ENCODE measurements at places on chromosomes 12 and 14.
A peak's percentile ranks its signal among the peaks of the same experiment; 100 is the strongest.

GRCh38 chr12:104562763-104563162, 106.0 kb downstream of the CHST11 start:
- H3K36me3 ChIP-seq = peaks cover 19% of the 10 kb centered on the region
- H3K27me3 ChIP-seq = no peaks in the 10 kb centered on the region
- DNase-seq = no peak
- H3K4me3 ChIP-seq = no peak overlapping the region
- H3K4me1 ChIP-seq = peaks cover 32% of the 10 kb centered on the region
- peak overlapping the region; percentile 62 for H3K27ac ChIP-seq

- no peaks in the 10 kb centered on the region for H3K36me3 ChIP-seq
- peaks cover 10% of the 10 kb centered on the region for H3K4me1 ChIP-seq
- peaks cover 8% of the 10 kb centered on the region for H3K27me3 ChIP-seq
- no peak overlapping the region for H3K4me3 ChIP-seq
- DNase-seq = no peak
Measured at GRCh38 chr14:97120611-97121031, 323.4 kb downstream of the VRK1 start.

- H3K4me1 ChIP-seq = no peaks in the 10 kb centered on the region
- DNase-seq = no peak
- H3K27me3 ChIP-seq = no peaks in the 10 kb centered on the region
- no peaks in the 10 kb centered on the region for H3K36me3 ChIP-seq
- H3K27ac ChIP-seq = no peak overlapping the region
Measured at GRCh38 chr14:78848234-78848820, 678.2 kb downstream of the NRXN3 start.

- no peaks in the 10 kb centered on the region for H3K4me1 ChIP-seq
- H3K36me3 ChIP-seq = no peaks in the 10 kb centered on the region
- no peak overlapping the region for H3K4me3 ChIP-seq
Measured at GRCh38 chr14:50957296-50957695, 13.0 kb upstream of the PYGL start.

GRCh38 chr14:41230683-41231082, 376.0 kb upstream of the LRFN5 start:
- H3K4me1 ChIP-seq = no peaks in the 10 kb centered on the region
- no peak overlapping the region for H3K4me3 ChIP-seq
- H3K36me3 ChIP-seq = no peaks in the 10 kb centered on the region
- DNase-seq = no peak
- H3K27ac ChIP-seq = no peak overlapping the region

DNA sequence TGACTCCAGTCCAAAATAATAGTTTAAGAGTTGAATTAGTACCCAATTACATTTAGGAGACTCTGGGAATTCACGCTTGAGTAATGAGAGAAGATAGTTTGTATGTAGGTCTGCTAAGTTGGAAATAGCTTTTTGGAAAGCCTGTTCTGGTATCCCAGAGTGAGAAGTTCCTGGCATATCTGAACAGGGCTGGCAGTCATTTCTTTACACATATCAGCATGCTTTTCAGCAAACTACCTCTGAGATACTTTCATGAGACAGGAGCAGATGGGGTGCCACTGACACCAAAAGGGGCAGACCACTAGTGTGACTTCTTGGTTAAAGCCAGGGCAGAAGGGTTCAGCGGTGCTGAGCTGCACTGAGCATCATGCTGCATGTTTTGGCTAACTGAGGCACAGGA, 45.1 kb upstream of the GRIP1 start:
- DNase-seq = no peak
- peak overlapping the region; percentile 2 for H3K27ac ChIP-seq
- peaks cover 42% of the 10 kb centered on the region for H3K4me1 ChIP-seq
- peak overlapping the region; percentile 29 for H3K4me3 ChIP-seq

- H3K4me1 ChIP-seq = peaks cover 59% of the 10 kb centered on the region
- no peaks in the 10 kb centered on the region for H3K36me3 ChIP-seq
- no peak overlapping the region for H3K4me3 ChIP-seq
Measured at GRCh38 chr14:96811265-96811664, 14.1 kb downstream of the VRK1 start.

DNA sequence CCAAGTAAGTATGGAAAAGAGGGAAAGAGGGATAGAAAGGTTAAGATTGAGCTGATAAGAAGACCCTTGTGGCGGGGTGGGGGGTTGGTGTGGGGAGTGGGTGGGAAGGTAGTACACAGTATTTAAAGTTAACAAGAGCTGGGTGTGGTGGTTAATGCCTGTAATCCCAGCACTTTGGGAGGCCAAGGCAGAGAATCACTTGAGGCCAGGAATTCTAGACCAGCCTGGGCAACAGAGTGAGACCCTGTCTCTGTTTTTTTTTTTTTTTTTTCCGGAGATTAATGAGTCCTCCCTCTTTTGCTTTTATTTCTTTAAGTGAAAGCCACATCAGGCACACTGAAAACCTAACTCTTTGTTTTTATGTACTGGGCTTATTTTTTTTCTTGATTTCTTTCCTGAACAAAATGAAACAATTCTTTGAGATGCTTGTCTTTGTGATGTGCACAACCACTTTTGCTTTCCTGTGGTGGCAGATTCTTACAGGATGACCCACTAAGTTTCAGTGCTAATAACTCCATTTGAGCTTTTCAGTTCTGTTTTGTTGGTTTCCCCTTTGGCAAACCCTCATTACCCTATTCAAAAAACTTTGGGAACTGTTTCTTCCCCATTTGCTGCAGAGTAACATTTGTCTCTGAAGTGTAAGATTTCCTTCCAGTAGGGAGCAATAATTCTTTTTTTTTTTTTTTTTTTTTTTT, 54.8 kb downstream of the WNK1 start:
- no peaks in the 10 kb centered on the region for H3K36me3 ChIP-seq
- no peak for DNase-seq
- no peak overlapping the region for H3K27ac ChIP-seq
- H3K4me3 ChIP-seq = no peak overlapping the region
- peaks cover 56% of the 10 kb centered on the region for H3K4me1 ChIP-seq
- H3K27me3 ChIP-seq = no peaks in the 10 kb centered on the region

- no peak overlapping the region for H3K4me3 ChIP-seq
- peaks cover 15% of the 10 kb centered on the region for H3K36me3 ChIP-seq
Measured at GRCh38 chr12:49565406-49566265, 2.3 kb downstream of the MCRS1 start.

GRCh38 chr12:31853977-31854376, 105.2 kb upstream of the RESF1 start:
- peaks cover 12% of the 10 kb centered on the region for H3K4me1 ChIP-seq
- H3K27ac ChIP-seq = no peak overlapping the region
- H3K27me3 ChIP-seq = no peaks in the 10 kb centered on the region
- no peak overlapping the region for H3K4me3 ChIP-seq
- H3K36me3 ChIP-seq = peaks cover 26% of the 10 kb centered on the region
- no peak for DNase-seq

DNA sequence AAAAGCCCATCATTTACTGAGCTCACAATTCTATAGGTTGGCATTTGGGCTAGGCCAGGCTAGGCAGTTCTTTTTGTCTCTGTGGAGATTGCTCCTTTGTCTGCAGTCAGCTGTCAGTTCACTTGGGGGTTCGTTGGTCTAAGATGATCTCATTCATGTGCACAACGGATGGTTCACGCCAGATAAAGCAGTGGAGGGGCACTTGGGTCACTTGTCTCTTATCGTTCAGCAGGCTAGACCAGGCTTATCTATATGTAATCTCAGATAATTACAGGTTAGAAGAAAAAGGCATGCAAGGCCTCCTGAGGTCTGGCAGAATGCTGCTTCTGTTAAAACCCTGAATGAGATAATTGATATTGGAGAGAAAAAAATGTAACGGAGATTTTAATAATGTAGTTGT, 119.0 kb upstream of the ATP2B1 start:
- peaks cover 8% of the 10 kb centered on the region for H3K4me1 ChIP-seq
- no peak for DNase-seq
- no peaks in the 10 kb centered on the region for H3K36me3 ChIP-seq
- H3K27me3 ChIP-seq = no peaks in the 10 kb centered on the region
- no peak overlapping the region for H3K4me3 ChIP-seq

GRCh38 chr14:56135001-56135400, 16.8 kb downstream of the PELI2 start:
- H3K36me3 ChIP-seq = no peaks in the 10 kb centered on the region
- no peaks in the 10 kb centered on the region for H3K27me3 ChIP-seq
- no peak overlapping the region for H3K27ac ChIP-seq
- peaks cover 53% of the 10 kb centered on the region for H3K4me1 ChIP-seq
- DNase-seq = no peak
- no peak overlapping the region for H3K4me3 ChIP-seq

DNA sequence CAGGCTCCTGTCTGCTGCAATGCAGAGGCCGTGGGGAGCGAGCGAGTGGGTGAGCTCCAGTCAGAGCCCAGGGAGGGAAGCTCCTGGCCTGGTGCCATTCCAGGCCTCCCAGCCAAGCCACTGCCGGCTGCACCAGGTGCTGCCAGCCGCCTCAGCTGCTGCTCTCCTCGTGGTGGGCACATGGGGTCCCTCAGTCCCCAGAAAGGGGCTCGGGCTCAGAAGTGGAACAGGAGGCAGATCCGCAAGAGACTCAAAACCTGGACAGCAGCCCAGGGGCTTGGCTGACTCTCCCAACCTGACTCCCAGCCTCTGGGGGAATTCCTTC, 2.4 kb downstream of the ABCB9 start:
- H3K27me3 ChIP-seq = no peaks in the 10 kb centered on the region
- H3K27ac ChIP-seq = no peak overlapping the region
- no peak overlapping the region for H3K4me3 ChIP-seq
- no peak for DNase-seq

- no peak for DNase-seq
- H3K27ac ChIP-seq = no peak overlapping the region
- H3K4me3 ChIP-seq = no peak overlapping the region
- H3K36me3 ChIP-seq = peaks cover 7% of the 10 kb centered on the region
Measured at GRCh38 chr12:104422441-104422840, 34.3 kb upstream of the CHST11 start.

DNA sequence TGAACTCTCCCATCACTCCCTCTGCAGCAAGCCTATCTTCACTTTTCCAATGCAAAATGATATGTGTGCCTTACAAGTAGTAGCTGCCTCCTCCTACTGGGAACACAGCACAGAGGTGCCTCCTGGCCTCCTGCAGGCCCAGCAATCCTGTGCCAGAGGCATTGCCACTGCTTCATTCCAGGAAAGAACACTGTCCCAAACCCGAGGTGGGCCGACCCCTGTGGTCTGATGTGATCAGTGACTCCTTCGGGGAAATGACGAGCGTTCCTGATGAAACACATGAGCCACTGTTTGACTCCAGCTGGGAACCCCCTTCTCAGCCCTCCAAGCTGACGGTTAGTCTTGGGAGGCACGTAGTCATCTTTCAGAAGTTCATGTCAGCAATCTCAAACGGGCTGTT, 19.5 kb downstream of the PSMC1 start:
- DNase-seq = no peak
- no peaks in the 10 kb centered on the region for H3K27me3 ChIP-seq
- peaks cover 8% of the 10 kb centered on the region for H3K36me3 ChIP-seq
- H3K4me3 ChIP-seq = no peak overlapping the region
- peaks cover 2% of the 10 kb centered on the region for H3K4me1 ChIP-seq

- H3K4me3 ChIP-seq = no peak overlapping the region
- DNase-seq = no peak
- H3K36me3 ChIP-seq = no peaks in the 10 kb centered on the region
- H3K4me1 ChIP-seq = no peaks in the 10 kb centered on the region
- H3K27me3 ChIP-seq = no peaks in the 10 kb centered on the region
Measured at GRCh38 chr12:58540480-58541299, 379.6 kb downstream of the LRIG3 start.

DNA sequence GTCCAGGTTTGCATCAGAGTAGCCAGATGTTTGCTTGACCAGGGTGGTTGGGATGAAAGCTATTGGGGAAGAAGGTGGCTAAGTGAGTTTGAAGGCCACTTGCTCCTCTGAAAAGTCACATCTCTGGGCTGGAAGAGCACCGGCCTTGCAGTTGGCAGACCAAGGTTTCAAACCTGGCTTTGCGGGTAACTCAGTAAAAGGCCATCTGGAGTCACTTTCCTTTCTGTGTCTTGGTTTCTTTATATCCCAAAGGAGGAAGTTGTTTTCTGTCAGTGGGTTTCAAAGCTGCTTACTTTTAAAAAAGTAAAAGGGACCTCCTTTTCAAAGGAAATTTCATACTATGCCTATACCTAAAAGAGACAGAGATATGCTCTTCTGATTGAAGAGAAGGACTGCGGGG, 26.2 kb upstream of the CMA1 start:
- no peak overlapping the region for H3K4me3 ChIP-seq
- peaks cover 4% of the 10 kb centered on the region for H3K27me3 ChIP-seq
- H3K4me1 ChIP-seq = no peaks in the 10 kb centered on the region
- H3K27ac ChIP-seq = no peak overlapping the region

GRCh38 chr12:31233061-31233730, 92.8 kb downstream of the SINHCAF start:
- H3K27me3 ChIP-seq = peaks cover 48% of the 10 kb centered on the region
- no peak overlapping the region for H3K27ac ChIP-seq
- H3K36me3 ChIP-seq = peaks cover 8% of the 10 kb centered on the region
- H3K4me3 ChIP-seq = no peak overlapping the region
- DNase-seq = no peak

DNA sequence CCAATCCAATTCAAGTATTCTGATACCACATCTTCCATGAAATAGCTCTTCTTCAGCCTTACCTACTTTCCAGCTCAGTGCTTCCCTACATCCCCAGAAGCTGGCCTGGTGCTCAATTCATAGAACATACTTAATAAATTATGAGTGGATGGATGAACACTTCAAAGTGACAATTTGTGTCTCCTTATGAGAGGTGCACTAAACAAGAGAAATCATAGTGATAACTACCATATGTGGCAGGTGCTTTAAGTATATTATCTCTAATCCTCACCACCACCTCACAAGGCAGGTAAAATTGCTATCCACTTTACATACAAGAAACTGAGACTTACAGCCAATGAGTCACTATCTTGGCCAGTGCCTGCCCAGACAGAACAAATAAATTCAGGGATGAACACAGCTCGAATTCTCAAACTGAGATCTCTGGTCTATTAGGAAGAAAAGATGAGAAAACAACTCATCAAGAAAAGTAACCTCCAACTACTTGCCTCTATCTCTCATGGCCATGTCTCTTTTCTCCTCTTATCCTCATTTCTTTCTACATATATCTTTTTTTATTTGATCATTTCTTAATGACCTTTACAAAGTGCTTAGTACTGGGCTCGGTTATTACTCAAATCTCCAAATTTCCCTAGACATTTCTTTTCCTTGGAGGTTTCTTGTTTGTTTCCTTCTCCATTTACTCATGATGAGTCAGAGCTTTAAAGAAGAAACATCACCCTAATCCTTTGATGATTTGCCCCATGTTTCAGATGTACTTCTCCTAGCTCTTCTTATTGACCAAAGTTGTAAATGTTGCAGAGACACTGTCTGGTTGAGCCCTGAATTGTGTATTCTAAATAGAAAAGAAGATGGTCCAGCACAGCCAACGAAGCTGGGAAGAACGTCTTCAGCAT, 161.5 kb downstream of the RPS29 start:
- H3K4me1 ChIP-seq = no peaks in the 10 kb centered on the region
- peaks cover 2% of the 10 kb centered on the region for H3K36me3 ChIP-seq
- peaks cover 51% of the 10 kb centered on the region for H3K27me3 ChIP-seq
- H3K4me3 ChIP-seq = no peak overlapping the region

DNA sequence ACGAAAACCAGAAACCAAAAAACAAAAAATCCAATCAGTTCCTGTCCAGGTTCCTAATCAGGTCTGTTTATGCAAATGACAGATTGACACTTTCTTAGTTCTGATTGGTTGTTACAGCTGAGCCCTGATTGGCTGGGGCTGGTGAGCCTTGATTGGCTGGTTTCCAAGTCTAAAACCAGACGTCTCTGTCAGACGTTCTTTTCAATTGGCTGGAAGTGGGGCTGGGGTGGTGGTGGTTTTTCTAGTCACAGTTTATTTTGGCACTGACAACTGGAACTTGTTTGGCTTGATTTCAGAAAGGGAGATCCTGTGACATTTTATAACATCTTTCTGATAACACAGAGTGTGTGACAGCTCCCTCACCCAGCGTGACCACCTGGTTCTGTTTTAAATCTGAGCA, 36.1 kb upstream of the PRICKLE1 start:
- H3K4me1 ChIP-seq = no peaks in the 10 kb centered on the region
- H3K36me3 ChIP-seq = no peaks in the 10 kb centered on the region
- no peak for DNase-seq
- H3K4me3 ChIP-seq = no peak overlapping the region
- H3K27ac ChIP-seq = no peak overlapping the region

Measured in naive B cell (primary cell).